ENCODE measurements at places on chromosomes 13 and 19.

DNA sequence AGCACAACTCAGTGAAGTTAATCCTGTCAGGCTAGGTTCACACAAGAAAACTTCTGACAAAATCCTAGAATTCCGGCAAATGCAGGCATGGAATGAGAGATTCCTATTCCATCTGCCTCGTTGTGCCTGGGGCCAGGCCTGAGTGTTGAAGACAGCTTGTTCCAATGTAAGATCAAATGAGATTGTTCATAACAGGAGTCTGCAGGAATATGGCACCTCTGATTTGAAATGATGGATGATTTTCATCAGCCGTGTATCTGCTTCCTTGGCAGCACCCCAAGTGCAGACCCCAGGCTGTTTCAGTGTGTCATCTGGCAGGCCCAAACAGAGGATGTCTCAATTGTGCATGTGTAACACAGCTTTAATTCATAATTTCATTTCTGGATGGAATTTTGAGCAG is 35.3 kb upstream of the SACS start:
- H3K4me3 ChIP-seq: no peak overlapping the region
- no peak for DNase-seq
- H3K27me3 ChIP-seq: peaks cover 28% of the 10 kb centered on the region
- H3K36me3 ChIP-seq: peaks cover 2% of the 10 kb centered on the region
- no peaks in the 10 kb centered on the region for H3K4me1 ChIP-seq
- H3K27ac ChIP-seq: no peak overlapping the region

DNA sequence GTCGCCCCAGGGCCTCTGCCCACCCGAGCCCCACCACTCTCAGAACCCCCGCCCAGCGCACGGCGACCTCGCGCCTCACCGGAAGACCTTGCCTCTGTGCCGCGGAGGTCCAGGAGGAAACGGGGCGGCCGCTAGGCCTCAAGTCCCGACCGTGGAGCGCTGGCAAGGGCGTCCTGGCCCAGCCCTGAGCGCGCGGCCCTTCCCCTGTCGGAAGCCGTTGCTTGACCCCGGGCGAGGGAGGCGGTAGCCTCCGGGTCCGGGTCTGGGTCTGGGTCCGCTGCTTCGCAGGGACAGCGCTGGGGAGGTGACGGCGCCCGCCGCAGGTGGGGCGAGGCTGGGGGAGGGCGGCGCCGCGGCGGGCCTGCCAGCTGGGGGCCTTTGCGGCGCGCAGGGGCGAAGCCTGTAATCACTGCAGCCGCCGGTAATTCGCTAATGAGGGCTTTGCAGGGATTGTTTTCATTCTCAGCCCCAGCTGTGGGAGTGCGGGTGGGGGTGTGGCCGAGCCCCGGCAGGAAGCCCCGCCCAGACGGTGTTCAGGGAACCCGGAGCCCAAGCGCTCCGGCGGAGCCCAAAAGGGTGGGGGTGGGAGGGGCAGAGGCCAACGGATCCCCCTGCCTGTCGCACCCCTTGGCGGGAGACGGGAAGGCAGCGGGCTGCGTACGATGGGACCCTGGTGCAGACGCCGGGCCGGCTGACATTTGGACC is 8.6 kb downstream of the C19orf25 start:
- peak overlapping the region; percentile 73 for H3K4me3 ChIP-seq
- DNase-seq: no peak
- peaks cover 4% of the 10 kb centered on the region for H3K36me3 ChIP-seq
- H3K27me3 ChIP-seq: no peaks in the 10 kb centered on the region

DNA sequence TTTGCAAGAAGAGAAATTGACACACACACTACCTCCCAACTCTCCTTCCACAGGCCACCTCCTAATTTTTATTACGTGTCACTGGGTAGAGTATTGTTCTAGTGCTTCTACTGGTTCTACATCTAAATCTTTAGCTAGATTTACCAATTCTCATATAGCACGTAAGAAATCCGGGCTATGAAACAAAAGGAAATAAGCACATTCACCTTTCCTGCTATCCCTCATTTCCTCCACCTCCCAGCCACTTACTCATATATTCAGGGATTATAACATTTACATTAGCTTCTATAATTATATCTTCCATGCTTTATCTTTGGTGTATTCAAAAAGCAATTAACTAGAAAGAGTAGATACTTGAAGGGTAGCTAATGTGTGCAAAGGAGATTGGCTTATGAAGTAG is 39.7 kb downstream of the USP12 start:
- H3K27me3 ChIP-seq: no peaks in the 10 kb centered on the region
- peak overlapping the region; percentile 50 for H3K4me3 ChIP-seq
- DNase-seq: no peak
- H3K36me3 ChIP-seq: peaks cover 5% of the 10 kb centered on the region

- H3K4me3 ChIP-seq: no peak overlapping the region
- no peaks in the 10 kb centered on the region for H3K27me3 ChIP-seq
- H3K36me3 ChIP-seq: no peaks in the 10 kb centered on the region
- DNase-seq: no peak
- H3K27ac ChIP-seq: no peak overlapping the region
- no peaks in the 10 kb centered on the region for H3K4me1 ChIP-seq
Measured at GRCh38 chr13:93672996-93673395, 446.4 kb downstream of the GPC6 start.

DNA sequence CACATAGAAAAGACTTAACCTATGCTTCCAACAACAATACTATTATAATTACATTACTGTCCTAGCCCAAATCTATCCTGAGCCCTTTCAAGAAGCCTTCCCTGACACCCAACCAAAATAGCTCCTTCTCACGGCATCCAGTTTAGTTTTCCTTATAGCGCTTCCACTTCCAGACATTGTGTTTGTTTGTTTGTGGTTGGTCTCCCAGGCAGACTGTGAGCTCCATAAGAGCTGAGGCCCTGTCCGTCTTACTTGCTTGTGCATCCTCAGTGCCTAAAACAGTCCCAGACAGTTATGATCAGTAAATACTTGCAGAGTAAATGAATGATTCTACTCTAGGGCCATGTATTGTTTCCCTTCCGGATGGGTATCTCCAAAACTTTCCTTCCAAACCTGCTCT is 68.1 kb upstream of the STARD13 start:
- DNase-seq: no peak
- no peak overlapping the region for H3K4me3 ChIP-seq
- H3K4me1 ChIP-seq: no peaks in the 10 kb centered on the region
- H3K36me3 ChIP-seq: no peaks in the 10 kb centered on the region
- H3K27ac ChIP-seq: no peak overlapping the region

GRCh38 chr19:52453324-52454094 is at the start of gene ZNF578:
TSS of gene ZNF578 (plus strand) at chr19:52453553. CDS start at chr19:52501846, 48,293 bp downstream.
- H3K27me3 ChIP-seq: peaks cover 9% of the 10 kb centered on the region
- no peak within 1 kb of the TSS for H3K27ac ChIP-seq
- peak; percentile 20 for DNase-seq

- H3K4me3 ChIP-seq: peak overlapping the region; percentile 86
- no peak overlapping the region for H3K27ac ChIP-seq
- DNase-seq: peak; percentile 49
- no peaks in the 10 kb centered on the region for H3K27me3 ChIP-seq
Measured at GRCh38 chr13:112968380-112968909, 569 bp upstream of the MCF2L start.

DNA sequence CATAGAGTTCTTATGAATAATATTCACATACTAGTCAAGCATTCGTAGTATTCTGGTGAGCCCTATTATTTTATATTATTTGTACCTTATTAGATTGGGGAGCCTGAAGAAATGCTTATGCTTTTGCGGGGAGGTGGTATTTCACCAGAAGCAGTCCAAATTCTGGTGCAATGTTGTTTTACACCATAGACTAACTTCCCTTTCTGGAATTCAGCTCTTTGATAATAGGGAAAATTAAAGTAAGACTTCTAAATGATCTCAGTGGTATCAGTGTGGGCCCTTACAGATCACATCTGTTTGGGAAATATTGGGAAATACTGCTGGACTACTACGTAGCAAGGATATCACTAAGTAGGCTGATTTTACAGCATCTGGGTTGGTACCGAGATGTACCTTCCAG is 34.2 kb downstream of the KCTD12 start:
- no peak overlapping the region for H3K4me3 ChIP-seq
- no peak for DNase-seq
- peaks cover 6% of the 10 kb centered on the region for H3K27me3 ChIP-seq
- no peak overlapping the region for H3K27ac ChIP-seq
- H3K4me1 ChIP-seq: peaks cover 5% of the 10 kb centered on the region

- H3K4me1 ChIP-seq: no peaks in the 10 kb centered on the region
- no peaks in the 10 kb centered on the region for H3K27me3 ChIP-seq
- no peak overlapping the region for H3K4me3 ChIP-seq
- H3K27ac ChIP-seq: no peak overlapping the region
Measured at GRCh38 chr13:64397701-64398100, 2832.4 kb downstream of the PCDH9 start.

DNA sequence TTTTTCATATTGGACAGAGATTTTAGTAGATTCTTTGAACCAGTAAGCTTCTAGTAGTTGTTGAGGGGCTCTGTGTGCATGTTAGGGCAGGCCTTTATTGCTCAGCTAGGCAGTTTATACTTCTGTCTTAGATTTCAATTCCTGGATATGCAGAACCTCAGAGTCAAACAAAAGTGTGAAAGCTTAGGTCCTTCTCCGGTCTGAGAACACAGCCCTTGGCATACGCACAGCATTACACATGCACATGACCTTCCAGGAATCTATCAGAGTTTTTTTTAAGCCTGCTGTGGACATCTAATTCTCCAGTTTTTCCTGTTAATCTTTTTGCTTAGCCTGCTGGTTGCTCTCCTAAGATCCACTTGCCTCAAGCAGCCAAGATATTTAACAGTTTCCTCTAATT is 77.9 kb upstream of the KL start:
- H3K36me3 ChIP-seq: peaks cover 1% of the 10 kb centered on the region
- peaks cover 38% of the 10 kb centered on the region for H3K27me3 ChIP-seq

DNA sequence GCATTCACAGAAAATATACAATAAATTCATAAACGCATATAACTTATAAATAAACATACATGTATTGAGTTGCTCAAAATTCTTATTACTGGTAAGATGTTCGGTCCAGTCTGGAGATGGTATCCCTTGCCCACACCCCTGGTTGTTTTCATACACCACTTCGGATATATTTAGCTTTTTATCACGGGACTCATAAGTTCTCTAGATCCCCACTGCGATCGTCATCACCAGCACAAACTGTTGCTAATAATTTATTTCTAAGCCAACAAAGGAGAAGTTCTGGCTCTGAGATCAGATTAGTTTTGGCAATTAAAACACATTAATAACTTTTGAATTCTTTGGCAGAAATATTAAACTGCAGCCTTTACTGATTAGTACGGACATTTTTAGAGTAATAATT is 23.0 kb upstream of the SGCG start:
- no peak overlapping the region for H3K27ac ChIP-seq
- no peak for DNase-seq
- peaks cover 50% of the 10 kb centered on the region for H3K27me3 ChIP-seq
- H3K36me3 ChIP-seq: no peaks in the 10 kb centered on the region
- H3K4me1 ChIP-seq: peaks cover 5% of the 10 kb centered on the region
- no peak overlapping the region for H3K4me3 ChIP-seq

DNA sequence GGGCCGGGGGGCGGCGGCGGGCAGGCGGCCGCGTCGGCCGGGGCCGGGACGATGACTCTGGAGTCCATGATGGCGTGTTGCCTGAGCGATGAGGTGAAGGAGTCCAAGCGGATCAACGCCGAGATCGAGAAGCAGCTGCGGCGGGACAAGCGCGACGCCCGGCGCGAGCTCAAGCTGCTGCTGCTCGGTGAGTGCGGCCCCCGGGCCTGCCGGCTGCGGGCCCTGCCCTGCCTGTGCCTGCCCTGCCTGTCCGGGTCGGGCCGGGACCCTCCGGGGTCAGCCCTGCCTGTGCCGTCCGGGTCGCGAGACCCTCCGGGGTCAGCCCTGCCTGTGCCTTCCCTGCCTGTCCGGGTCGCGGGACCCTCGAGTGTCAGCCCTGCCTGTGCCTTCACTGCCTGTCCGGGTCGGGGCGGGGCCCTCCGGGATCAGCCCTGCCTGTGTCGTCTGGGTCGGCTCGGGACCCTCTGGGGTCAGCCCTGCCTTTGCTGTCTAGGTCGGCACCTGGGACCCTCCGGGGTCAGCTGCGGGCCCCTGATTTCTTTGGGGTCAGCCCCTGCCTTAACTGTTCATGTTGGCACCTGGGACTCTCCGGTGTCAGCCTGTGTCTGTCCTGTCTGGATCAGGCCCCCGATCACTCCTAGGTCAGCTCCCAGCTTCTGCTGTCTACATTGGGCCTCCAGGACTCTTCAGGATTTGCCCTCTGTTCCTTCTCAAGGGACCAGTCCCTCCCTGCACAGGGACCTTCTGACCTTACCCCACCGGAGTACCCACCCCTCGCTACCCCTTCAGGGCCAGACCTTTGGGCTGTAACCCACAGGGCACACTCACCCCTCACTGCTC is 659 bp downstream of the GNA11 start:
- peaks cover 22% of the 10 kb centered on the region for H3K4me1 ChIP-seq
- no peak overlapping the region for H3K27ac ChIP-seq
- peaks cover 3% of the 10 kb centered on the region for H3K36me3 ChIP-seq
- H3K4me3 ChIP-seq: peak overlapping the region; percentile 73
- DNase-seq: peak; percentile 18

- H3K4me3 ChIP-seq: no peak overlapping the region
- no peak overlapping the region for H3K27ac ChIP-seq
- no peak for DNase-seq
- no peaks in the 10 kb centered on the region for H3K27me3 ChIP-seq
- H3K4me1 ChIP-seq: no peaks in the 10 kb centered on the region
Measured at GRCh38 chr13:105232439-105232838, 1303.0 kb downstream of the EFNB2 start.

- DNase-seq: no peak
- H3K4me3 ChIP-seq: no peak overlapping the region
- no peaks in the 10 kb centered on the region for H3K27me3 ChIP-seq
- H3K4me1 ChIP-seq: no peaks in the 10 kb centered on the region
- H3K27ac ChIP-seq: no peak overlapping the region
Measured at GRCh38 chr13:113028336-113029060, 59.5 kb downstream of the MCF2L start.

DNA sequence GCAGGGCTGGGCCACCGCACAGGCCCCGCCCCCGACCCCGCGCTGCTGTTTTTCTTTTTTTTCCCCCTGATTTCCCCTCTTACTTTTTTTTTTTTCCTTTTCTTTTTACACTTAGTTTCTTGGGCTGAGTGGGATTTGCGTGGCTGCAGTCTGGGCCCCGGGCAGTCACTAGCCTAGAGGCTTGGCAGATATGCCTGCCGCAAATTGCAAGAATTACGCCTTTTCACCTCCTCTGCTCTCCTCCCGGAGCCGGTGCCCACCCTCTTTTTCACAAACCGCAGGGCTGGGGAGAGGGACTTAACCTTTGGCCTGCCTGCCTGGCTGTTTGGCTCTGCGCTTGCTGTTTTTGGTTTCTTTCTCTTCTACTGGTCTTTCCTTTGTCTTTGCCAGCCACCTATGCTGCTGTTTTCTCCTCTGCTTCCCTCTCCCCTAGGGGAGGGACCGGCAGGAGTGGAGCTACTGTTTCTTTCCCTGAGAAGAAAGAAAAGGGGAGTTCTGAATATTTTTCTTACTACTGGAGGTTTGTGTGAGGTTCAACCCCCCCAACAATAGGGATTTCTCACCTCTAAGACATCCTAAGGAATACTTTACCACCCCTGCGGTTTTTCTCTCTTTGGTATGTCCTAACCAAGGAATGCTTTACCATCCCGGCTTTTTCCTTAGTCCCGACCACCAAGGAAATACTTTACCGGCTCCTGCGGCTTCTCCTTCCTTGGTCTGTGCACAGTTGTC is 11.0 kb downstream of the ZNF552 start:
- H3K27me3 ChIP-seq: no peaks in the 10 kb centered on the region
- DNase-seq: no peak
- peak overlapping the region; percentile 63 for H3K4me3 ChIP-seq
- H3K36me3 ChIP-seq: peaks cover 27% of the 10 kb centered on the region
- peak overlapping the region; percentile 69 for H3K27ac ChIP-seq
